ENCODE measurements at places on chromosomes 7 and 10.

GRCh38 chr10:35271086-35271858 lies 65.0 kb upstream of the CCNY start:
- no peak for DNase-seq

DNA sequence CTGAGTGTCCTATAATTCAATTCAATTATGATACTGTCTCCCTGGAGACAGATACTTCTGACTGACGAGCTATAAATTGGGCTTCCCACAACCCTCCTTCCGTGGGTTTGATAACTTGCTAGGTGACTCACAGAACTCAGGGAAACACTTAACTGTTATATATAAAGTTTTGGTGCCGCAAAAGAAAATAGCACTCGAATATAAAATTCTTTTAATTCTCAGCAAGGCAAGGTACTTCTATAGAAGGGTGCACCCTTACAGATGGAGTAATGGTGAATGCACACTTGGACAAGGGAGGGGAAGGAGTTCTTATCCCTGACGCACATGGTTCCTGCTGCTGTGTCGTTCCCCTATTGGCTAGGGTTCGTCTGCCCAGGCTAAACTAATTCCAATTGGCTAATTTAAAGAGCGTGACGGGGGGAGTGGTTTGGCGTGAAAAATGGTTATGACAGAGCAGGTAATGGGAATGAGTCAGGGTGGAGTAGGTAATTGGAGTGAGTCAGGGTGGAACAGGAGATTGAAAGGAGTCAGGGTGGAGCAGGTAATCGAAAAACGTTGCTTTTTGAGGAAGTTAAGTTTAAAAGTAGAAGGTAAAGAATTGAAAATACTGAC lies 20.8 kb upstream of the GHITM start:
- DNase-seq = no peak

GRCh38 chr7:27213433-27214238 lies 13.7 kb upstream of the HOXA13 start:
- DNase-seq = no peak

GRCh38 chr10:16184096-16184597 lies 252.7 kb upstream of the PTER start:
- DNase-seq = no peak

- no peak for DNase-seq
Measured at GRCh38 chr10:34627331-34627730, 187.8 kb downstream of the PARD3 start.

Data from NCI-H1105 (cell line).